Small intestine (tissue), 16 donors: ENCODE measurements at places on chromosomes 6 and 20. TPM values are rescaled to one million over a fixed set of nuclear protein-coding genes. Genes with fewer than 3 reads are reported as not detected.
A peak's percentile ranks its signal among the peaks of the same experiment; 100 is the strongest.

- H3K4me1 ChIP-seq, result peaks cover 13% of the 10 kb centered on the region
- no peaks in the 10 kb centered on the region for H3K27me3 ChIP-seq
- no peaks in the 10 kb centered on the region for H3K36me3 ChIP-seq
- peak; percentile 48 for DNase-seq
- H3K4me3 ChIP-seq, result no peak overlapping the region
Observed at GRCh38 chr6:147776631-147777213, 268.2 kb downstream of the SAMD5 start.

DNA sequence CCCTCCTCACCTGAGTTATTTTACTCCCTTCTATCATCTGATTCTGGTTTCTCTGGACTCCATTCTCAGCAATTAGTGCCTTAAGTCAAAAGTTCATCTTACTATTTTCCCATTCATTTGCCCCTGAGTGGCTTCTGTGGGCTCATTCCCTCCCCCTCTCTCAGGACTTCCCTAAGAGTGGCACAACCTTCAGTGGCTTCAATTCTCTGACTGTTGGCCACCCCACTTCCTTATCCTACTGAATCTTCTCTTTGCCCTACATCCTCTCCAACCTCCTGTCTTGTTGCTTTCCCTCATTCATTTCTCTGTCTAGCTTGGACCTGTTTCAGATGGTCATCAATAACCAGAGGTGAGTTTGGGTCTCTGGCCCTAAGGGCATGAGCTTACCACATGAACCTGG is 61.1 kb upstream of the GLP1R start:
- no peaks in the 10 kb centered on the region for H3K4me1 ChIP-seq
- H3K27me3 ChIP-seq, result no peaks in the 10 kb centered on the region
- no peak overlapping the region for H3K27ac ChIP-seq
- H3K36me3 ChIP-seq, result no peaks in the 10 kb centered on the region
- no peak overlapping the region for H3K4me3 ChIP-seq
- no peak for DNase-seq

Gene COL21A1
- 8.1 TPM for polyA plus RNA-seq

GRCh38 chr6:121823437-121823851 is 388.0 kb downstream of the GJA1 start:
- H3K4me3 ChIP-seq, result no peak overlapping the region
- H3K36me3 ChIP-seq, result no peaks in the 10 kb centered on the region
- H3K27me3 ChIP-seq, result no peaks in the 10 kb centered on the region

Gene PSMB8
- polyA plus RNA-seq, result 271 TPM

GRCh38 chr6:14718861-14719260 is 527.0 kb upstream of the JARID2 start:
- H3K27ac ChIP-seq, result no peak overlapping the region
- DNase-seq, result no peak
- H3K4me3 ChIP-seq, result no peak overlapping the region
- no peaks in the 10 kb centered on the region for H3K27me3 ChIP-seq
- no peaks in the 10 kb centered on the region for H3K36me3 ChIP-seq

GRCh38 chr6:25124216-25124715 is 154.9 kb upstream of the CARMIL1 start:
- no peak for DNase-seq
- no peaks in the 10 kb centered on the region for H3K36me3 ChIP-seq
- H3K27ac ChIP-seq, result no peak overlapping the region
- H3K27me3 ChIP-seq, result no peaks in the 10 kb centered on the region
- H3K4me3 ChIP-seq, result no peak overlapping the region

- peaks cover 15% of the 10 kb centered on the region for H3K36me3 ChIP-seq
- no peak for DNase-seq
- H3K4me3 ChIP-seq, result no peak overlapping the region
- no peaks in the 10 kb centered on the region for H3K27me3 ChIP-seq
- no peaks in the 10 kb centered on the region for H3K4me1 ChIP-seq
Observed at GRCh38 chr6:143336446-143337152, 113.9 kb downstream of the ADAT2 start.

DNA sequence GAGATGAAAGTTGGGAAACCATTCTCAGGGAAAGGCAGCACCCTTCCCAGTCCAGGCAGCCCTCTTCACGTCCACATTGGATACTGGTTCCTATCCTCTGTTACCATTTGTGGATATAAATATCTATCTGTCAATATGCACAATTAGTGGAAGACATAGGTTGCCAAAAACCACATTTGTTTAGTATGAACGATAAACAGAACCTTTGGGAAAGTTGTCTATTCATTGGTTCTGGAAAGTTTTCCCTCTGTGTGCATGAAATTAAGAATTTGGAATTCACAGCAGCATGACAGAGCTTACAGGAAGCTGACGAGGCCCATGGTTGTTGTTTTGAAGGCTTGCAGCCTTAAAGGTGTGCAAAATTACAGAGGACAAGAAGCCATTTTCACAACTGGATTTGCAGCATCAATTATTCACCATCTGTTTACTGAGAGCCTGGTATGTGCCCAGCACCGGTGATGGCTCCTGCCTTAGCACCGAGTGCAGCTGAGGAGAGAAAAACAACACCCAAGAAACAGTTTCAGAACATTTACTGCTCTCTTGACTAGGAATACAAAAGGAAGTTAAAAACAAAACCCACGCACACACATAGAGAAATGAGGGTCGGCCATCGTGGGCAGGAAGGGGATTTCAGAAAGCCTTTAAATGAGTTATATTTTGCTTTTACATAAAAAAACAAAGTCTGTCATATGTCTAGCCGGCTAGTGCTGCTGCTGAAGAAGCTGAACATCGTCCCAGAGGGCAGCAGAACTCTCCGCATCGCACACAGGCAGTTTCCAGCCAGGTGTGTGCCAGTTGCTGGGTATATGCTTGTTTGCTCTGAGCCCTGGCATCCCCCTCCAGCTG is 319.6 kb downstream of the FARS2 start:
- DNase-seq, result no peak
- H3K36me3 ChIP-seq, result peaks cover 4% of the 10 kb centered on the region
- no peaks in the 10 kb centered on the region for H3K27me3 ChIP-seq

Gene PSORS1C1
- 40.5 TPM for polyA plus RNA-seq

Gene LY6G6F
- not detected for polyA plus RNA-seq

- no peak overlapping the region for H3K27ac ChIP-seq
- no peak for DNase-seq
Observed at GRCh38 chr6:77786935-77787629, 134.2 kb downstream of the MEI4 start.

GRCh38 chr6:126716032-126716431 is 376.1 kb downstream of the CENPW start:
- no peaks in the 10 kb centered on the region for H3K36me3 ChIP-seq
- H3K27me3 ChIP-seq, result no peaks in the 10 kb centered on the region
- H3K27ac ChIP-seq, result no peak overlapping the region
- H3K4me1 ChIP-seq, result no peaks in the 10 kb centered on the region

GRCh38 chr6:168214586-168215104 is 104.9 kb downstream of the DACT2 start:
- no peaks in the 10 kb centered on the region for H3K36me3 ChIP-seq
- no peaks in the 10 kb centered on the region for H3K4me1 ChIP-seq
- H3K4me3 ChIP-seq, result no peak overlapping the region
- DNase-seq, result no peak
- no peak overlapping the region for H3K27ac ChIP-seq
- H3K27me3 ChIP-seq, result no peaks in the 10 kb centered on the region

Gene PNPLA1
- 2.7 TPM for polyA plus RNA-seq

DNA sequence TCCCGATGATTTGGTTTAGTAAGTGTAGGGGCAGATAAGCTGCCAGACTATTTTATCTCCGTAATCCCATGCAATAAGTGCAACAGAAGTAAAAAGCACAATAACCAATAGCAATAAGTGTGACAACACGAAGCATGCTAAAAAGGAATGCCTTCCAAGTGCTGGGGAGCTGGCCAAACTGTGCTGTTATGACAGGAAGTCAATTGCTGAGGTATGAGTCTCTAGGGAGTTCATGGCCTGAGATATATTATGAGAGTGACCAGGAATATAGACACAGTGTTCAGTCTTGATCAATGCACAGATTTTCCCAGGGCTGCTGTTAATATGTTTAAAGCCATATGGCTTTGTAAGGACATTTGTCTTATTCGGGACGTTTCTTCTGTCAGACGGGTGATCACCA is 10.5 kb upstream of the ANGPT4 start:
- no peak overlapping the region for H3K27ac ChIP-seq
- H3K36me3 ChIP-seq, result no peaks in the 10 kb centered on the region
- H3K4me3 ChIP-seq, result no peak overlapping the region
- no peak for DNase-seq
- H3K27me3 ChIP-seq, result no peaks in the 10 kb centered on the region

DNA sequence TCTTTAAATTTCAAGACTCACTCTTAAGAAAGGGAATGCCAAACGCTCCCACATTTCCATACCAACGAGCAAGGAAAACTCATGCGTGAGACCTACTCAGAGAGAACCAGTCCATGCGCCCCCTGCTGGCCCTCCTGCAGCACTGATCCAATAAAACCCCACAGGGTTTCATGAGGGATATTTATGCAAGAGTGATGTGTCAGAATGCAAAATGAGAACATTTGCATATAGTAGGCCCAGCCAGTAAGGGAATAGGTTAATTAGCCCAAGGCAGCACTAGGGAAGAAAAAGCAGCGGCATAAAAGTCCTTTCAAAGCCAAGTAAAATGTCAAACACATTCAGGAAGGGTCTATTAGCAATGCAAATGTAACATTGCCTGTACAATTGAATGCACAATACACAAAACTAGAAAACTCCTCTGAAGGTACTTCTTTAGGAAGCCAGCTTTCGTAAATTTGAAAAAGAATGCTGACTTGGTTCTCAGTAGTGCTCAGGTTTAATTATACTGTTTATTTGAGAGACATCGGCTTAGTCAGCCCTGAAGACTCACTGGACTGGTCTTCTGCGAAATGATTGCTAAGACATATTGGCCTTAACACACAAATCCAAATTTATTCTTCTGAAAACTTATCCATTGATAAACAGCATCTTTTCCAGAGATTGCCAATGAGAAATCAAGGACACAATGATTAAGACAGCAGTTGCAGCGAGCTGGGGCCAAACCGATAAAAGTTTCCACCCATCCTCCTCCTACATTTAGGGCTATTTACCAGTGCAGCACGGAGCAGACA is 93.2 kb downstream of the GMPR start:
- peak overlapping the region; percentile 8 for H3K27ac ChIP-seq
- H3K36me3 ChIP-seq, result no peaks in the 10 kb centered on the region
- H3K4me3 ChIP-seq, result no peak overlapping the region
- H3K27me3 ChIP-seq, result no peaks in the 10 kb centered on the region

Gene SYNE1
- 18.9 TPM for polyA plus RNA-seq

GRCh38 chr20:59781226-59781625 is 152.2 kb downstream of the SYCP2 start:
- DNase-seq, result no peak
- H3K27ac ChIP-seq, result no peak overlapping the region
- no peaks in the 10 kb centered on the region for H3K27me3 ChIP-seq
- H3K4me3 ChIP-seq, result no peak overlapping the region
- H3K36me3 ChIP-seq, result no peaks in the 10 kb centered on the region

DNA sequence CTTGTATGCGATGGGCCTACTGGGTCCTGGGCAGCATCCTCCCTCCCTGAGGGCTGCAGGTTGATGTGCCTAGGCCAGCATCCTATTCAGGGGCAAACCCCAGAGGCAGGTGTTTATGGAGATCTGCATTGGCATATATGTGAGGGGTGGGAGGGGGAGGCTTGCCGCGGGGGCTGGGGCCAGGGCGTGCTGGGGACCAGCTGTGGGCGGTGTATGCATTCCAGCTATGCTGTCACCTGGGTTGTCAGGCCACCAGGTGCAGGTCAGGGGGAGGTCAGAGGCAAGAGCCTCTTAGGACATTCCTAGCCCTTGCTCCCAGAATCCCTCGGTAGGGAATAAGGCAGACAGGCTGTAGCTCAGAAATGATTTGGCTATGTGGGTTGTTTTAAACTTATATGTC is 11.9 kb downstream of the FOXA2 start:
- peaks cover 81% of the 10 kb centered on the region for H3K27me3 ChIP-seq
- DNase-seq, result no peak
- no peak overlapping the region for H3K27ac ChIP-seq
- no peaks in the 10 kb centered on the region for H3K36me3 ChIP-seq
- no peak overlapping the region for H3K4me3 ChIP-seq
- H3K4me1 ChIP-seq, result no peaks in the 10 kb centered on the region

Gene LIN28B
- not detected for polyA plus RNA-seq

- H3K4me3 ChIP-seq, result no peak overlapping the region
- H3K36me3 ChIP-seq, result no peaks in the 10 kb centered on the region
- H3K27ac ChIP-seq, result no peak overlapping the region
- H3K4me1 ChIP-seq, result no peaks in the 10 kb centered on the region
Observed at GRCh38 chr6:154251116-154251515, 105.5 kb downstream of the IPCEF1 start.

DNA sequence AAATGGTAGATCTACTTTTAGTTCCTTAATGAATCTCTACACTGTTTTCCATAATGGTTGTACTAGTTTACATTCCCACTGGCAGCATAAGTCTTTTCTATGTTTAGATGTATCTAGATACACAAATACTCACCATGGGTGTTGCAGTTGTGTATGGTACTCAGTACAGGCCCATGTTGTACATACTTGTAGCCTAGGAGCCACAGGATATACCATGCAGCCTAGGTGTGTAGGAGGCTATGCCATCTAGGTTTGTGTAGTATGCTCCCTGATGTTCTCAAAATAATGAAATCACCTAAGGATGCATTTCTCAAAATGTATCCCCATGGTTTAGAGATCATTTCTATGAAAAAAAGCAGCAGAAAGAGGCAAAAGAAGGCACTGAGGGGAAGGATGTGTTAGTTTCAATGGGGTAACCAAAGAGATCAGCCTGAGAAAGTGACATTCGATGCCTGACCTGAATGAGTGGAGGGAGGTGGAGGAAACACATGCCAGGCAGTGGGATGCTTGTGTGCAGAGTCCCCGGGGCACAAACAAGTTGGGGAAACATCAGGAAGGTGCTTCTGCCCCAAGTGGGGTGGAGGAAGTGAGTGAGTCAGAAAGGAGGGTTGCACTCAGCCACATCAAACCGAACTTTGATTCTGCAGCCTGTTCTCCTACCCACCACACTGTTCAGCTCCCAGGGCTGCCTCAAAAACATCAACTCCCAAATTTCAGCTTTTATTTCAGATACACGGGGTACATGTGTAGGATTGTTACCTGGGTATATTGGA is 191.2 kb downstream of the ZNF217 start:
- no peak for DNase-seq
- H3K36me3 ChIP-seq, result no peaks in the 10 kb centered on the region

Gene KHDC1
- 1.7 TPM for polyA plus RNA-seq

DNA sequence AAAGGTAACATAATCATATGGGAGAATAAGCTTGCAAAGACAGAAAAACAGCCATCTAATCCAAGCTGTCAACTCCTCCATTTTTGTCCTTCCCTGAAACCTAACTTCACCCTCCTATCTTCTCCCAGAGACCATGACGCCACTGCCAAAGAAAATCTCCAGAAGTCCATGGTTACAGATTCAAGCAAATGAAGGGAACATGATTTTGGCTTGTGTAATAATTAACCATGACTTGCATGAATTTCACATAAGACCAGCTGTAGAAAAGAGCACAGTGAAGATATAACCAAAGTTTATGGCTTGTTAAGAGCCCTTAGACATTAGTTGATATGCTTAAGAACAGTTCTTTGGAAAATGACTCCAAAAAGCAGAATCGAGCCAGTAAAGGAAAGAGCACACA is 342.1 kb upstream of the NRSN1 start:
- no peak for DNase-seq
- H3K27me3 ChIP-seq, result no peaks in the 10 kb centered on the region
- H3K36me3 ChIP-seq, result no peaks in the 10 kb centered on the region
- no peaks in the 10 kb centered on the region for H3K4me1 ChIP-seq
- H3K27ac ChIP-seq, result no peak overlapping the region
- H3K4me3 ChIP-seq, result no peak overlapping the region

Gene RAET1G
- 0.27 TPM for polyA plus RNA-seq
